ENCODE measurements at places on chromosomes 11 and 22. TPM values are rescaled to one million over a fixed set of nuclear protein-coding genes. Genes with fewer than 3 reads are reported as not detected.
A peak's percentile ranks its signal among the peaks of the same experiment; 100 is the strongest.

Gene CNTF
- 1.9 TPM for total RNA-seq

DNA sequence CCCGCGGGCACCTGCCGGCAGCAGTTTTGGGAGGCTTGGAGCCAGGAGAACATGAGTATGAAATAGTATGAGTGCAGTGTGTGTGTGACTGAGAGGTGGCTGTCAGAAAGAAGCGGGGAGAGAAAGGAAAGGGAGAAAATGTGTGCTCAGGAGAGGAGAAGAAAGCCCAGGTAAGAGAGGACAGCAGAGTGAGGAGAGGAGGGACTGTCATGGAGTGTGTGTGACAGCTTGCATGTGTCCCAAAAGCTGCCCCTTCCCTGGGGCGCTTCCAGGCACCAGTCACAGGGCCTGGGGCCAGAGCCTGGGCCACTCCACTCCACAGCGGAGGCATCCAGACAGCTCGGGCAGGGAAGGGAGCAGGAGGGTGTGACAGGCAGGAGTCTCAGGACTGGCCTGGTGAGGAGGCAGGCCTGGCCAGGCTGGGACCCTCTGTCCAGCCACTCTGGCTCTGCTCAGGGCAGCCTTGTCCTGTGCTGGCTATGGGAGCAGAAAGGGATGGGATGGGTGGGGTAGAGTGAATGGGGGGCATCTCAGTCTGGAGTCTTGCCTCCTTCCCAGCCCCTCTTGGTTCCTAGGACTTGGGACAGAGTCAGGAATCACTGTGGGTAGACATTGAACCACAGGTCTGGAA is 949 bp downstream of the MMP11 start:
- no peak overlapping the region for H3K27ac ChIP-seq
- H3K27me3 ChIP-seq: peaks cover 20% of the 10 kb centered on the region
- no peaks in the 10 kb centered on the region for H3K36me3 ChIP-seq
- H3K4me3 ChIP-seq: no peak overlapping the region

GRCh38 chr11:62491571-62492329 is 54.9 kb downstream of the AHNAK start:
- no peaks in the 10 kb centered on the region for H3K27me3 ChIP-seq
- DNase-seq: no peak
- no peak overlapping the region for H3K4me3 ChIP-seq
- no peaks in the 10 kb centered on the region for H3K36me3 ChIP-seq
- no peaks in the 10 kb centered on the region for H3K4me1 ChIP-seq

DNA sequence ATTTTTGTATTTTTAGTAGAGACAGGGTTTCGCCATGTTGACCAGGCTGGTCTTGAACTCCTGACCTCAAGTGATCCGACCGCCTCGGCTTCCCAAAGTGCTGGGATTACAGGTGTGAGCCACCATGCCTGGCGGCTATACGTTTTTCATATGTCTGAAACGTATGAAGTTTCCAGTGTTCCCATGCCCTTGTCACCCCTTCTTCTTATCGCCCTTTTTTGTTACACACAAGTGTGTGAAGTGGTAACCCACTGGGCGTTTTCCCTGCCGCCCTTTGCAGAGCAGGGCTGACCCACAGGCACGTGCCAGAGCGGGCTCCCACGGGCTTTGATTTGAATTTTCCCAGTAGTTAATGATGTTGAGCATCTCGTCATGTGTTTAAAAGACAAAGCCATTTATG is 17.0 kb downstream of the PIM3 start:
- H3K27ac ChIP-seq: no peak overlapping the region
- no peak for DNase-seq
- no peaks in the 10 kb centered on the region for H3K36me3 ChIP-seq
- no peak overlapping the region for H3K4me3 ChIP-seq
- H3K27me3 ChIP-seq: no peaks in the 10 kb centered on the region
- no peaks in the 10 kb centered on the region for H3K4me1 ChIP-seq

GRCh38 chr22:22369964-22370270 is 125.3 kb downstream of the VPREB1 start:
- no peak overlapping the region for H3K27ac ChIP-seq
- H3K36me3 ChIP-seq: no peaks in the 10 kb centered on the region
- H3K27me3 ChIP-seq: no peaks in the 10 kb centered on the region
- H3K4me3 ChIP-seq: no peak overlapping the region
- DNase-seq: no peak

DNA sequence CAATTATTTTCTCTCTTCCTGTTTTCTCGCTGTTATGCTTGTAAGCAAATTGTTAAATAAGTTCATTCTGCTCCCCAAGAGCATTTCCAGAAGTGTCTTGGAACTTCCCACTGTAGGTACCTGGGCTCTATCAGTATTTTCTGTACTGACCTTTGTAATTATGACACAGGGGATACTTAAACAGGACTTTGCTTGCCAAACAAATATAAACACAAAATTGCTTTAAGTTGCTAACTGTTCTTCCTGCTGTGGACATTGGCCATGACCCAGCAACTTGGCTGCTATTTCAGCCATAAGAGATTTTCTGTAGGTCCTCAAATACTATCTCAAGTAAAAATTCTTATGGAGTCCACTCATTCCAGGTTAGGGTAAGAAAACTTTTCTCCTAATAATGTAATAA is 30.1 kb downstream of the SYT9 start:
- no peaks in the 10 kb centered on the region for H3K27me3 ChIP-seq
- H3K4me3 ChIP-seq: no peak overlapping the region
- H3K36me3 ChIP-seq: no peaks in the 10 kb centered on the region
- H3K4me1 ChIP-seq: no peaks in the 10 kb centered on the region
- H3K27ac ChIP-seq: no peak overlapping the region

GRCh38 chr11:9689721-9690120 is 25.8 kb downstream of the SWAP70 start:
- H3K27ac ChIP-seq: peak overlapping the region; percentile 76
- no peak overlapping the region for H3K4me3 ChIP-seq
- no peak for DNase-seq
- peaks cover 66% of the 10 kb centered on the region for H3K4me1 ChIP-seq
- peaks cover 13% of the 10 kb centered on the region for H3K36me3 ChIP-seq

DNA sequence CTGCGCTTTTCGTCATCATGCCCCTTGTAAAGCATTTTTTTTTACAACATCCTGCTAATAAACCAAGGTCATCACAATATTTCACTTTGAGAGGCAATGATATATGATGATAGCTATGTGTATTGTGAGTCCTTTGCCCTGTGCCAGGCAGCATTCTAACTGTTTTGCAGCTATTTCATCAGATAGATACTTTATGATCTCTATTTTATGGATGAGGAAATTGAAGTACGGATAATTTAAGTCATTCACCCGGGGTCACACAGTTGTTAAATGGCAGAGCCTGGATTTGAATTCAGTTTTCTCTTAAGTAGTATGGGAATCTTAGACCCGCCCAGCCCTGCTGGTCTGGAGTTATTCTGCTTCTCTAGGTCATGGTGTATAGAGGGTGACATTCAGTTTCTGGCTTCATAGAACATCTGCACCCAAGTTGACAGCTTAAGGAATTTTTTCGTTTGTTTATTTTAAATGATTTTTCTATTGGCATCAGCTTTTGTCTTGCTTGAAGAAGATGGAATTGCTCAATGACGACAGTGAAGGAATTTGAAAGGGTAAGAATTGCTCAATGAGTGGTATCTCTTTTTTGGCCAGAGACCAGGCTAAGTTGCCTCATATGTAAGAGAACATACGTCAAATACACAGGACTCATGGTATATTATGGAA is 926 bp downstream of the PRR5L start:
- no peak overlapping the region for H3K27ac ChIP-seq
- no peak for DNase-seq
- no peaks in the 10 kb centered on the region for H3K27me3 ChIP-seq
- peaks cover 9% of the 10 kb centered on the region for H3K4me1 ChIP-seq

GRCh38 chr11:35945137-35945518 is 1.3 kb downstream of the LDLRAD3 start:
- H3K36me3 ChIP-seq: no peaks in the 10 kb centered on the region
- H3K4me3 ChIP-seq: peak overlapping the region; percentile 51
- no peak overlapping the region for H3K27ac ChIP-seq
- peaks cover 10% of the 10 kb centered on the region for H3K4me1 ChIP-seq
- no peak for DNase-seq

Gene LGR4
- total RNA-seq: 4.0 TPM

DNA sequence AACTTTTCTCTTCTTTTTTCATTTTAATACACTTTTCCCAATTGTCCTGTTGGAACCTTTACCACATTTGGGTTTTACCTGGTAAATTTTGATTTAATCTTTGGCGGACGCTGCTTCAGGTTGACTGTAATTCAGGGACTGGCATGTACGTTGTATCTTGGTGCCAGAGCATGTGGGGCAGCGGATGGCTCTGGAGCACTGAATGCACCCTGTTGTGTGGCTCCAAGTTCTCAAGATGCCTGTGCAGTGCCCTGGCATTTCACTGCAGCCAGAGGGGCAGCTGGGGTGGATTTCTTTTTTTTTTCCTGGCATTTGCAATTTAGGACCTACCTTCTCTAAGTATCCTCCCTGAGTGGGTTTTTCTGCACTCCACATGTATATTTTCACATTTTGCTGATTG is 242.2 kb downstream of the BLID start:
- H3K27ac ChIP-seq: no peak overlapping the region
- DNase-seq: no peak
- no peak overlapping the region for H3K4me3 ChIP-seq
- no peaks in the 10 kb centered on the region for H3K27me3 ChIP-seq
- no peaks in the 10 kb centered on the region for H3K4me1 ChIP-seq

DNA sequence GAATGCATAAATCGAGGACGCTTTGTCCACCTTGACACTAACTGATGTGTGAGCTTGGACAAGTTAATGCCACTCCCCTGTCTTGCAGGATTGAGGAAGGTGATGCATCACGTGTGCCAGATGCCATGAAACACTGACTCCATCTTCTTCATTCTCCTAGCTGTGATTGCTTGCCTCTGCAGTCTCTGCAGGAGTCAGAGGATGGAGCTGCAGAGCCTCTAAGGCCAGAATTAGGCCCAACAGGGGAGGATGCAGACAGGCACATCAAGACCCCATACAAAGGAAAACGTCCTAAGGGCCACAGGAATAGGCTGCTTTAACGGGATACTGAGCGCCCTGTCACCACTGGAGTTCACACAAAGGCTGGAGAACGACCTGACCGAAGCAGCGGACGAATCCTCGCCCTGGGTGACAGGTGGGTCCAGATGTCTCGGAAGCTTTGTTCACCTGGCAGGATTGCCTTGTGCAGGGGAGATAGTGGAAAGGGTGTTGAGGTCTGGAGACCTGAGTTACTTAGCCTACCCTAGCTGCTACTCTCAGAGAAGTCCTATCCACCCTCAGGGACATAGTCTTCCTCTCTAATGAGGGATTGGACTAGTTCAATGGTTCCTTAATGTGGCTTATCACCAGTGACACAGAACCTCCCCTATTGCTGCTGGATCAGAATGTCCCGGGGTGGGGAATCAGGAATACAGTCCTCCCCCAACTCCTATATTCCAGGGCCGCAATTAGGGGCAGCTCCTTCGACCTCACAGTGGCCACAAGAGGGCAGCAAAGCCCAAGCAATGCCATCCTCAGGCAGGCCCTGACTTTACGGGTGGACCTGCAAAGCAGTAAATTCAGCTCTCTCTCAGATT is 32.4 kb downstream of the DBX1 start:
- H3K36me3 ChIP-seq: no peaks in the 10 kb centered on the region
- H3K27me3 ChIP-seq: peaks cover 16% of the 10 kb centered on the region
- peak; percentile 64 for DNase-seq
- no peaks in the 10 kb centered on the region for H3K4me1 ChIP-seq

All from left lung (tissue), 14 donors.